Fibroblast of lung (primary cell): ENCODE measurements at places on chromosomes 7 and 10.

DNA sequence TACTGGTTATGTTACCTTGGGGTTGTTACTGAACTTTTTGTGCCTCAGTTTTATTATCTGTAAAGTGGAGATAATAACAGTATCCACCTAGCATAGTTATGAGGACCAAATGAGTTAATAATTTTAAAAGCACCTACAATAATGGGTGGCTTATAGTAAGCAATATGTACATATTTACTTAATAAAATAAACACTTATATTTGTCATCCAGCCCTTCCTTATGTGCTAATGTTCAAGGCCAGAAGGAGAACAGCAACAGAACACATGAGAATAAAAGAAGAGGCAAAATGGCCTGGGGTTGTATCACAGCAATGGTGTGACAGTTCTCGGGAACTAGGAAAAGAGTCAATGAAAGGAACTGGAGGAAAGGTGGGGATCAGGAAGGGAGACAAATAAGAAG is 255.4 kb upstream of the LRGUK start:
- no peak for DNase-seq

DNA sequence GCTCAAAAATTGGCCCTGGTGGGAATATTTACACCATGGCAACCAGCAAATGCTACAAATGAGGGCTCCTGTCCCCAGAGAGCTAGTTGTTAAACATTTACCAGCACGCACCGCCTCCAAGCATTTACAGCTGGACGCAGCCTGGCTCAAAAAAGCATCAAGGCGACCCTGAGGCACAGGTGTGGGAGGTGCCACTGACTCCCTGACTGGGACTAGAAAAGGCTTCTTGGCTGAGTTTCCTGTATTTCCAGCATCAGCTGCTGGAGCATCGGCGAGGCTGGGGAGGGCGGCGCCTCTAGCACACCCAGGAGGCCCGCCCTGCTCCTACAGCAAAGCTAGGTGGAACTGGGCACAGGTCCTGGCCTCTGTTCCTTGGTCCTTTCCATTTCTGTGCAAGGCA is 43.5 kb upstream of the ZRANB1 start:
- DNase-seq = no peak

GRCh38 chr10:132687893-132688579 is 97.9 kb downstream of the NKX6-2 start:
- no peak for DNase-seq

DNA sequence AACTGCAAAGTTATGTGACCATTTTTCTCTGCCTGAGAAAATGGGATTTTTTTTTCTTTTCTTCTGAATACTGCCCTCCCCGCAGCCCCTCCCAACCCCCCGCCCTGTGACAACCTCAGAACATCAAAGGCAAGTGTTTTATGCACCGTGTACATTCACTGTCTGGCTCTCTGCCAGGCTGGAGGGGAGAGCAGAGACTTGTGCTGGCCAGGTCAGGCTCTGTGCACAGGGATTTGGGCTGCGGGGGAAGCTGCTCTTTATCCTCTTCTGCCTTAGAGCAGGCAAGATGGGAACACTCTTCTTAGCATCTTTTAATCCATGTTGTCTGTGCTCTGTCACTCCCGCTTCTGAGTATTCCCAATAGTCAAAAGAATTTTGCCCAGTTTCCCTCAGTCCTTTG is 195.1 kb downstream of the CCSER2 start:
- no peak for DNase-seq

DNA sequence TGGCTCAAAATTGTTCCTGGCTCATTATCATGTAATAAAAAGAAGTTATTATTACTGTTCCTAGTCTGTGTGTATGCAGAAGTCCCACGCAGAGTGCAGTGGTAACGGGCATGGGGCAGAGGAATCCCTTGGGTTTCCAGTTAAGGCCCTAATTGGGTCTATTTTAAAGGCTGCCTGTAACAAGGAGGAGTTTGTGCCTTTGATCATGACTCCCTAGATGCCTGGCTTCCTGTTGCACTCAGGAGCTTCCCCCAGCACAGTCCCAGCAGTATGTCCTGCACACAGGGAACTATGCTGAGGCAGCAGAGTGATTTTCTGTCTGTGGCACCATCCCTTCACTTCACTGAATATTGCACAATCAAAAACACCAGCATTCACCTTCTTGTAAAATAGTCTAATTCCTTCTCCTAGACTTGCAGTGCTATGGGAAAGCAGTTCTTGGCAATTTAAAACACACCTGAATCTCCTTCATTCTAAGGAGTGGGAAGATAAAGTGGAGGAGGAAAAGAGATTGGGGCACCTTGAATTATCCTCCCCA is 22.9 kb downstream of the SORCS1 start:
- no peak for DNase-seq

GRCh38 chr7:84113906-84114850 is 80.4 kb downstream of the SEMA3A start:
- DNase-seq = no peak

DNA sequence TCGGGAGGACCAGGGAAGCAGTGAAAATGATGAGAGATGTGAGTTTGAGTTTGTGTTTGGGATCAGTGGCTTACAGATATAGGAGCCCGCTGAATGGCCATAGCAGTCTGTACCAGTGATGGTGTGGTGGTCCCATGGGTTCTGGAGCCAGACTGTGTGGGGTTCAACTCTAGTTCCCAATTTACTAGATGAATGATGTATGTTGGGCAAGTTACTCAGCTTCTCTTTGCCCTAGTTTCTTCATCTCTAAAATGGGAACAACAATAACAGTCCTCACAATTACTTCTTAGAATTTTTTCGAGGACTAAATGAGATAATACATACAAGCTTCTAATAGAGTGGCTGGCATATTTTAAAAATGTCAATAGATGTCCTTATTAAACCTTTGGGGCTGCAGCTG is 184.4 kb downstream of the WNT2 start:
- no peak for DNase-seq

DNA sequence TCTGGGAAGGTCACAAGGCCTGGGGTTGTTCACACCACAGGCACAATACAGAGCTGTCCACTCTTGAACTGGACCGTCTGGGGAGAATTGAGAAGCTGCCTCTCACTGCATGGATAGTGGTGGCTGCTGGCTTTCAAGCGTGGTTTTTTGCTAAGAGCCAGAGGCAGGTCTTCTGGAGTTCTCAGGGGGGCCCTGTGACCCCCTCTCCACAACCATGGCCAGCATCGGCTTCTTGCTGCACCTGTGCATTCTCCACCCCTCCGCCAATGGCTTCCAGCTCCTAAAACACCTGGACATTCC is 140.3 kb downstream of the ADCY1 start:
- no peak for DNase-seq

DNA sequence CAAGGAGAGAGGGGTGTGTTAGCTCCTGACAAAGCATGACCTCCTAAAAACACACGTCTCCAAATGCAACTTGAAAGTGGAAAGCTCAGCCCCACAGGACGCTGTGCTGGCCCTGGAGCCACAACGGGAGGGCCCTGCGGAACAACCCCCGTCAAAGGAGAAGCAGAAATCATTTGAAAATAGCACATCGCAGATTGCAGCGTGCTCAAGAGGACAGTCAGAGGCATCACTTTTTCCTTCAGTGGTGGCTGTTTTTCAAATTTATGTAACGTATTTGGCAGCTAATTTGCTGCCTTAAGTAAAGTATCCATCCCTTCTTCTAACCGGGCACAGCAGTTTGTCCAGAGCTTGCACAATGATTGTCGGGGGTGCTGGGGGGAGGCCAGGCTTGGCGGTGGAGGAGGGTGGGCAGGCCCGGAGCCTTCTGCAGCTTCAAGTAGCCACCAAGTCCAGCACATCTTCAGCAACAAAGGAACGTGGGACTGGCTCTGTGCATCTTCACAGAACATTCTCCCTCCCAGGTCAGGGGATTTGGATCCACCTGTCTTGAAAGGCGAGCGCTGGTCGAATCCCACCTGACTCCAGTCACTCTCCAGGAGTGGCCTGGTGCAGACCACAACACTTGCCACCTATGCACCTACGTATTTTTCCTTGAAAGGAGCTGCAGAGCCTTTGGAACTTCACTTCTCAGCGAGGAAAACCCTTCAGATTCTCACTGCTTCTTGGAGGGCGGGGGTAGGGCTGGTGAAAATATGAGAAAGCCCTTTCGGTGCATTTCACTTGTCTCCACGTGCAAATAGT is 346.3 kb downstream of the DNAJB6 start:
- no peak for DNase-seq

- no peak for DNase-seq
Observed at GRCh38 chr10:11209830-11210181, 192.1 kb downstream of the CELF2 start.

GRCh38 chr7:138396251-138397070 is 63.6 kb upstream of the TRIM24 start:
- DNase-seq = no peak

DNA sequence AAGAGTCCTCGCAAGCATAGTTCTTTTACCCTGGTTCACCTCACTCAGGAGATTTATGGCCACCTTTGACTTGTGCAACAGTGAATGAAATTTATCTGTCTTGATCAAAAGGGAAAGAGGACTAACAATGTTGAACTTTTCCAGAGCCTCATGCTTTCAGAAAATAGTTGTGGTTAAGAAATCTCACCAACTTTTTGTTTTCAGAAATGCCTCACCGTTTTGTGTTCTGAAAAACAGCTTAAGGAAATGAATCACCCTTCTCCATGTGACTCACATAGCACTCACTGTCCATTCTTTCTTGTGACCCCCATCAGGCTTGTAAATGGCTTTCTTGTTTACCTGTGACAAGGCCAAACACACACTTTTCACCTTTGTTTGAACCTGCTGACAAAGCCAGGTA is 148.6 kb upstream of the FAM3C start:
- DNase-seq = peak; percentile 98

DNA sequence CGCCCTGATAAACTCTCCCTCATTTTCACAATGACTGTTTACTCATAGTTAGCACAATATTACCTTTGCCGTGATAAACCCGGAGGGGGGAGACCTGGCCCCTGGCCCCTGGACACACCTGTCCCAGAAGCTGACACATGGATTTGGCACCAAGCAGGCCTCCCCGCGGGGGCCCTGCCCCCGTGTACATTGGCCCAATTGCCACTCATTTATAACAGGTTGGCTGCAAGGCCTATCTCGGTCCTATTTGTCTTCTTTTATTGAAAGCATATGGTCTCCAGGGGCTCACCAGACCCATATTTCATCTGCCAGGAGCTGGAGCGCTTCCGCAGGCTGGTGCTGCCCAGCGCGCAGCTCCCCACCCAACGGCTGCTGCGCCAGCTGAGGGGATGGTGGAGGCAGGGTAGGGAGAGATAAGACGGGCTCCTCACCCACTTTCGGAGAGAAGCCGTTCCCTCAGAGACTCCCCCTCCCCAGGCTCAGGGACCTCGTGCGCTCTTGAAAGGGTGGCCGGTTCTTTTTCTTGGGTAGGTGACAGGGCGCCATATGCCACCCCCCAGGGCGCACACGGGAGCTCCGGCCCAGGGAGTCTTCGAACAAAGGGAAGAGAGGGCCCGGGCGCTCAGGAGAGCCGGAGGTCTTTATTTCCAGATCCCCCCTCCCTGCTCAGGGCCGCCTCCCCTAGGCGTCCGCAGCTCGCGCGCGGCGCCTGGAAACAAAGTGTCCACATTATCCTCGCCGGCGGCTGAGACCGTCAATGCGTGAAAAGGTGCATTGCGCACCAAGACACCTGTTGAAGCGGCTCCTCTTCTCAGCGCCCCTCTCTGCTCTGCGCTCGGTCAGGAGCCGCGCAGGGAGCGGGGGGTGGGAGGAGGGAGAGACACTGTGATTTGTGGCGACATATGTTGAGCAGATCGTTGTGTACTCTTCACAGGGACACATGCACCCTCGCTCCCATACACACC is 4.3 kb upstream of the NEUROG3 start:
- DNase-seq = no peak

GRCh38 chr7:24301703-24302102 is 17.7 kb downstream of the NPY start:
- DNase-seq = no peak

DNA sequence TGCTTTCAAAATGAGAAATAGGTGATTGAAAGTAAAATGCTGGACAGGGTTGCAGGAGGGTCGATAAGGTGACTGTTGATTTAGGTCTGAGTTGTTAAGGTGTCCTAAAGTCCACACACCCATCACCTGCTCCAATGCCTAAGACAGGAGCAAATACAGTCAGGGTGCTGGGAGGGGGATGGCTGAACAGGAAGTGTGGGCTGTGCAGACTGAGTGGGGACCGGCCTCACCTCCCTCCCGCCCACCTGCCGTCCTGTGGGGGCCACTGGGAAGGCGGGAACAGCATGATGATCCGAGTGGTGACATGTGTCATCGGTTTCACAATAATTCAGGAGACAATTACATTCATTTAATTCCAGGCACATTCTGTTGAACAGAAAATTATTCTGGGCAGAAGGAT is 260.8 kb downstream of the DNAJB6 start:
- no peak for DNase-seq

GRCh38 chr7:47435889-47436312 is 146.0 kb downstream of the TNS3 start:
- peak; percentile 95 for DNase-seq
